ENCODE measurements at places on chromosomes 3 and 15.
A peak's percentile ranks its signal among the peaks of the same experiment; 100 is the strongest.

GRCh38 chr3:167787440-167787839 lies 51.9 kb downstream of the SERPINI1 start:
- DNase-seq: no peak

DNA sequence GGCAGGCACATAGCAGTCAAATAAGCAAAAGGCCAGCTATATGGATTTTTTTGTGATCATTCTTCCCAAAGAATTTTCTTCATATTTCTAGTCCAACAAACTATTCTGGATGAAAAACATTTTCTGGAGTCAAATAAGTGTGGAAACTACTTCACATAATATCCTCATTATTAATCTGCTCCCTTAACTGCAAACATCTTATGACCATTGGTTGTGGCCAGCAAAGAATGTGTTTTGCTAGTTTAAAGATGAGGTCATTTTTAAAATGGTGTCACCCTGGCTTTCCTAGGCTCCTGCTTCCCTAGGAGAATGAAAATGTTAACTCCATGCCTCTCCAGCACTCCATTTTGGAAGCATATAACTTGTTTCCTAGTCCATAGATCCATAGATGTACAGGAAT lies 118.8 kb downstream of the SST start:
- no peak for DNase-seq

DNA sequence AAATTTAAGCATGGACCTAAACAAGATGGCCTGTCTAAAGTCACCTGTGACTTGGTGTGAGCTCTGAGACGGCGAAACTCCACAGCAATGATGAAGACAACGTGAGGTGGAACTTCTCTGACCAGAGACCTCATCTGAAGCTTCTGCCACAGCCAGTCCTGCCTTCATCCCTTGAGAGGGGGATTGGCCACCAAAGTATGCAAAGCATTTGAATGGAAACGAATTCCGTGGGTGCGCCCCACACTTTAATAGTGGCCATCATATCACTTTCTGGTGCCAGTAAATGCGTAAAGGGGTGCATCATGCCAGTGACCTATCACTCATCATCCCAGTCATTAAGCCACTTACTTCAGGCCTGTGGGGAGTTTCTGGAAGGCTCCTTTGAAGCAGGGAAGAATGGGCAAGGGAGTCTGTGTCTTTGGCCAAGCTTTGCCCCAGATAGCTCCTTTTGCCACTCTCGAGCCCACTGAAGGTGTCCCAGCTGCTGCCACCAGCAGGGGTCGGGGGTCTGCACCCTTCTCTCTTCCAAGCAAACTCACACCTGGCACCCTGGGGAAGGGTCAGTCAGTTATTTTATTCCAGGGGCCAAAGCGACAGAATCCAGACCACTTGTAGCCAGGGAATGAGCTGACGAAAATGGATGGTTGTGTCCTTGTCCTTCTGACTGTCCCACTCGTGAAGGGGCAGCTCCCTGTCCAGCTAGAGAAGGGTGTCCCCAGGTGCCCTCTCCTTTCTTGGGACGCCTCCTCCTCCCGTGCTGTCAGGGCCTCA lies 17.7 kb downstream of the MUC20 start:
- DNase-seq: no peak

GRCh38 chr3:85251766-85252165 lies 293.0 kb downstream of the CADM2 start:
- DNase-seq: no peak

DNA sequence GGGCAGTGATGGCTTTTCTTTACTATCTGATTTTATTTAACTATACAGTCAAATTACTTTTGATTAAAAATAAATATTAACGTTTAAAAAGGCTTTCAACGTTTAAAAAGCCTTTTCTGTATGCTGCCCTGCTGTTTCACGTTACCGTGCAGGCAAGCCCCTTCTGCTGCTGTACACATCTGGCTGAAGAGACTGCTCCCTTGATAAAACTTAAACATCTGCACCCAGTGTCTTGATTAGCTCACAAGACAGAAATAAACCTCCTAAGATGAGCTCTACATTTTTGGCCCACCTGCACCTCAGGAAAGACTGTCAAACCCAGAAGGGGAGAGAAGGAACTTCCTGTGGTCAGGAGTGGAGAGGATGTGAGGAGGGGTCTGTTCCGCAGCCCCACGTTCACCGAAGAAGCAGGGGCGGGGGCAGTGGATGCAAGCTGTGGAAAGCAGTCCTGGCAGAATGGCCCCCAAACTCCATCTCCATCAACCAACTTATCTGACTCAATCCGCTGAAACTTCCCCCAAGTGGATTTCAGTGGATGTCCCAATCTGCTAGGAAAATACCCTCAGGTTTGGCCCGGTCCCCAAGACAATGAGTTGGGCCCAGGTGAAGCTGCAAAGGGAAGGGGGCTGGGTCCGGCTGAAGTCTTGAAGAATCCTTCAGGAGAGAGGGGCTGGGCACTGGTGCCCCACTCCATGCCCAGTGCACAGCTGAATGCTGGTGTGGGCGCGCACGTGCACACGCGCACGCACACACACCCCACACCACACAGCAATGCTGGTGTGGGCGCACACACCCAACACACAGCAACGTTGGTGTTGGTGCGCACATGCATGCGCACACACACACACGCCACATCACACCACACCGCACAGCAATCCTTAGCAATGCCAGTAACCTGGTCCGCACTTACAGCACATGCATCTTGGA lies 88.6 kb downstream of the LRIG1 start:
- no peak for DNase-seq

- DNase-seq: no peak
Measured at GRCh38 chr3:11553436-11554235, 90.1 kb downstream of the VGLL4 start.

DNA sequence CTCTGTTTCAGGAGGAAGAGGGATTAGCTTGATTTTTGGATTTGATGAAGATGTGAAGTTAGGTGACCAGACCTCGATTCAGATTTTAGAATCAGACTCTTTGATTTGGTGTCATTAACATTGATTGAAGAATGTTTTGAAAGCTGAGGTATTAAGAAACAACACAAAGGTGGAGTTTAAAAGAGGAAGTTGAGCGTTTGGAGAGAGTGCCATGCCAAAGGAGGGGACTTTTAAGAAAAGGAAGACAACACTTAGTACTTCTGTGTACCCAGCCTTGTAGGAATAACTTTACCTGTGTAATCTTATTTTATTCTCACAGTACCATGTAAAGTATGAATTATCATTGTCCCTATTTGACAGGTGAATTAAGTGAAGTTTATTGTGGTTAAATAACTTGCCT lies 34.4 kb downstream of the PPARG start:
- DNase-seq: no peak

- no peak for DNase-seq
Measured at GRCh38 chr3:60216462-60217075, 1034.7 kb downstream of the FHIT start.

DNA sequence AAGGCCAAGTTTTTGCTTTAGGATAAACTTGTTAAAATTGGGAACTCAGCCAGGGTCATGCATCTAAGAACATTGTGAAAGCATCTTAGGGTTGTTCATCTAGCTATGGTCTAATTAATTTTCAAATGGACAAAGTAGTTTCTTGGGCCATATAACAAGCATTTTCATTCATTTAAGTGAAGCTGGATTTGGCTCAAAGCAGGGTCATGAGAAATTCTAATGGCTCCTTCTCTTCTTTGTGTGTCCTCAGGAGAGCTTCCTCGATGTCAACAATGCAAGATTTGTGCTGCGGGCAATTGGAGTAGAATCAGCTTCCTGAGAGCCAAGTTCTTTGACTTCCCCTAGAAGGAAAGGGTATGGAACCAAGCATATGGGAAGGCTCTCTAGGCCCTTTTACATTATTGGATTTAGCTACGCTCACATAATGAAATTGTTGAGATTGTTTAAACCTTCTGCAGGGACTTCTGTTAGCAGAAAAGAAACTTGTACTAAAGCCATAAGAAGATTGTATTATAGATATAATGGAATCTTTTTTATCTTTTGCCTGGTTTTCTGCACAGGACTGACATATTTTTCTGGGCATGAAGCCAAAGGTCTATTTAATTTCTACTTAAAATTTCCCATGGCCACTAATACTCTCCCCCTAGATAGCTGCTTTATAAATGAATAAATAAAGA lies 1.8 kb upstream of the SAMMSON start:
- DNase-seq: peak; percentile 83

GRCh38 chr3:111072031-111072921 lies 660 bp downstream of the NECTIN3 start:
- peak; percentile 12 for DNase-seq

DNA sequence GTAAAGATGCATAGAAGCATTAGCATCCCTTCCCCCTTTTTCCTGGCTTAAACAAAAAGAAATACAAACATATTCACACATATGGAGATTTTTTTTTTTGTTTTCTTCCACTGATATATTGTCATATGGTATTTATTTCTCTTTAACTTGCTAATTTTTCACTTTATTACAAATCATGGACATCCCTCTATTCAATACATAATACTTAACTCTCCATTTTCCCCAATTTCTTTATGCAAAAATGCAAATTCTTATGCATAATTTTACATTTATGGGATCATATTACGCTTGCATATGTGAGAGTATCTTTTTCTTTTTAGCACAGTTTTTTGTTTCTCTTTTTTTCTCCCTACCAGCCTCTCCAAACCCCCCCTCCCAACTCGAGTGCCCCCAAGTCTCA lies 48.8 kb downstream of the CCR3 start:
- DNase-seq: no peak

GRCh38 chr3:123084738-123085237 lies 18.0 kb downstream of the PDIA5 start:
- no peak for DNase-seq

DNA sequence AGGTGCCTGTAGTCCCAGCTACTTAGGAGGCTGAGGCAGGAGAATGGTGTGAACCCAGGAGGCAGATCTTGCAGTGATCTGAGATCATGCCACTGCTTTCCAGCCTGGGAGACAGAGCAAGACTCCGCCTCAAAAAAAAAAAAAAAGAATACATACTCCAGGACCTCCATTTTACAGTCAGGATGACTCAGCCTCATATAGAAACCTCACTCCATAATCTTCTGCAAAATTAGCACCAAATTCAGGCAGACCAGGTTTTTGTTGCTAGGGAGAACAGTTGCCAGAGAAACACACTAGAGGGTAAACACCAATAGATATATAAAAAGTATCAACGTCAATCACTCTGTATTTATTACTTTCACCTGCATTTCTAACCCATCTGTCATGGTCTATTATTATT lies 28.3 kb upstream of the AP3B2 start:
- no peak for DNase-seq

DNA sequence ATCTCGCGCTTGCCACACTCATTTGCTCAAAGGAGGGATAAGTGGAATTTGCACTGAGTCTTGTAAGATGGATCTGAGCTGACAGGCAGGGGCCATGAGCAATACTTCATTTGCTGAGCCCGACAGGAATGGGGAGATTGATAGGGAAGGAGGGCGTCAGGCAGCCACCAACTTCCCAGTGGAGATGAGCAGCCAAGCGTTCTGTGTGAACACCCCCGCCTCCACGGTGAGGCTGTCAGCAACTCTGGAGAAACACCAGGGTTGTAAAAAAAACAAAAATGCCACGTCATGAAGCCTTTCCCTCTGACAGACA lies 36.8 kb downstream of the TLE3 start:
- no peak for DNase-seq

- DNase-seq: no peak
Measured at GRCh38 chr15:82625136-82625535, 22.0 kb downstream of the CPEB1 start.

DNA sequence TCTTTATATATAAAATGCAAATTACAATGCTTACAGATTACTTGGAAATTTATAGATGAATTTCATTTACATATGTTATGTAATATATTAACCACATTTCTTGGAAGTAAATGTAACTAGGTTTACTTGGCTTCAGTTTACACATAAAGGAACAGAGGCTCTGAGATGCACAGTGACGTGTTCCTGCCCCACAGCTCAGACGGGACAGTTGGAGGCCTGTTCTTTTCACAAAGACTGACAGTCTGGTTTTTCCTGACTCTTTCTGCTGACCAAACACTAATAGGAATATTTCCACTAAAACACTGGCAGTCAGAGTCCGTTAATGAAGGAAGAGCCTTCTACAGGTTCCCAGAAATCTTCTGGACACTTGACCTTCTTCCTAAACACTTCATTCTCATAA lies 336.1 kb downstream of the MFSD1 start:
- no peak for DNase-seq

- peak; percentile 71 for DNase-seq
Measured at GRCh38 chr3:23999012-23999641, 54.0 kb downstream of the NR1D2 start.
